ENCODE measurements at places on chromosomes 4 and X.
A peak's percentile ranks its signal among the peaks of the same experiment; 100 is the strongest.

DNA sequence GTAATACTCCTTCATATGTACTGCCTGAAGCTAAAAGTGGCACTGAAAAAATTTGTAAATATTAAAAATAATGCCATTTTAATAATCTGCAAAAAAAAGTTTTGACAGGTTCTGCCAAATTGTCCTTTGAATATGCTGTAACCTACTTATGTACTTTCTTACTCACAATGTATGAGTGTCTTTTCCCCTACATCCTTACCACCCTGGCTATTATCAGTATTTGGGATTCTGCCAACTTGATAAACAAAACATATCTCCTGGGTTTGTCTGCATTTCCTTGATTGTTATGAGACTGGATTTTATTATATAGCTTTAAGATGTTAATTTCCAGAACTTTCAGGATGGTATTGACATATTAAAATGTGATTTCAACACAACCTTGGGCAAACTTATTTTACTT is 187.9 kb downstream of the CHM start:
- peak; percentile 2 for DNase-seq

DNA sequence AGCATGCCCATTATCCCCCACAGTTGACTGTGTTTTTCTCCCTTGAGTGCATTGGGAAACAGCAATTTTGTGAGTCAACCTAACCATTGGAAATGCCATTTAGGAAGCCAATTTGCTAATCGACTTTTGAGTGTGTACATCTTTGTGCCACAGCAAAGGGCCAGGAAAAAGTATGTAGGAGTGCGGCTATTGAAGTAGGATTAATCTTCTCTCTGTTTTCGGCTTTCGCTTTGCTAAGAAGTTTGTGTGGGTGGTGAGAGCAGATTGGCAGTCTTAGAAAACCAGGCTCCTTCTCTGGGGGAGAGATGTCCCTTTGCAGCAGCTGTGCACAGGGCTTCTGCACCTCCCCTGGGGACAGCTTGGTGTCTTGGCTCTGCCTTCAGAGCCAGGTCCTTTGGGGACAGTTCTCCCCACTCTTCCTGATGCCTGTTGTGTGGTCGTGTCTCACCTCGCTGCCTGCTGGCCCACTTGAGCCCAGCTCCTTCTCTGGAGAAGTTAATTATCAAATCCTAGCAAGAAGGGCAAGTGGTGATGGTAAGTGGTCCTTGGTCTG is 74.5 kb downstream of the GEMIN8 start:
- DNase-seq = no peak

GRCh38 chrX:13750204-13750603 is 15.7 kb downstream of the OFD1 start:
- DNase-seq = peak; percentile 36

GRCh38 chr4:38663090-38663800 is 754 bp upstream of the KLF3 start:
- DNase-seq = no peak

DNA sequence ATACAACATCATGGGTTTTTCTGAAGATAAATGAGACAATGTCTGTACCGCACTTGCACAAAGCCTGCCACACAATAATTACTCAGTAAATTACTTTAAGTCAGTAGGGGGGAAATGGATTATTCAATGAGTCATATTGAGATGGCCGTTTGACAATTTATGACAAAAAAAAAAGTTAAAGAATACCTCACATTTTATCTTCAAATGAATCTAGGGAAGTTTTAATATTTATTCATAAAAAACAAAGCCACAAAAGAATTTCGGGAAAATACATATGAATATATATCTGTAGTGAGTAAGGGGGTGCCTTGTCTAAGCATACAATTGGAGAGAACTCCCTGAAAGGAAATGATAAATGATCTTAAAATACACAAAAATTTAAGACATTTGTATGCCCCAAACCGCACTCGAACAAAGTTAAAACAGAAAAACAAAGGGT is 197.0 kb upstream of the SLC7A11 start:
- peak; percentile 19 for DNase-seq

- DNase-seq = peak; percentile 89
Observed at GRCh38 chrX:151970661-151971060, 3.8 kb downstream of the GABRE start.

GRCh38 chr4:26992657-26993361 is 132.2 kb downstream of the STIM2 start:
- DNase-seq = peak; percentile 84

GRCh38 chr4:55358246-55358645 is 12.2 kb downstream of the SRD5A3 start:
- no peak for DNase-seq

- peak; percentile 6 for DNase-seq
Observed at GRCh38 chrX:132636080-132636479, 147.2 kb upstream of the MBNL3 start.

DNA sequence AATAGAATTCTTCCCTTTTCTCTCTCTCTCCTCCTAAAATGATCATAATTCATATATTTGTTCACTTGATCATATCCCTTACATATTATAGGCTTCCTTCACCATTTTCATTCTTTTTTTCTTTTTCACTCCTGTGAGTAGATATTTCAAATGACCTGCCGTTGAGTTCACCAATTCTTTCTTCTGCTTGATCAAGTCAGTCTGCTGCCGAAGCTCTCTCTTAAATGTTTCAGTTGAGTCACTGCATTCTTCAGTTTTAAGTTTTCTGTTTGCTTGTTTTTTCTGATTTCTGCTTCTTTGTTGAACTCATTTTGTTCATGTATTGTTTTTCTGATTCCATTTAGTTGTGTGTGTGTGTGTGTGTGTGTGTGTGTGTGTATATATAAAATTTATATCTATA is 354.3 kb downstream of the GPAT3 start:
- DNase-seq = peak; percentile 61

GRCh38 chr4:156006192-156006591 is 52.5 kb upstream of the CTSO start:
- DNase-seq = no peak

DNA sequence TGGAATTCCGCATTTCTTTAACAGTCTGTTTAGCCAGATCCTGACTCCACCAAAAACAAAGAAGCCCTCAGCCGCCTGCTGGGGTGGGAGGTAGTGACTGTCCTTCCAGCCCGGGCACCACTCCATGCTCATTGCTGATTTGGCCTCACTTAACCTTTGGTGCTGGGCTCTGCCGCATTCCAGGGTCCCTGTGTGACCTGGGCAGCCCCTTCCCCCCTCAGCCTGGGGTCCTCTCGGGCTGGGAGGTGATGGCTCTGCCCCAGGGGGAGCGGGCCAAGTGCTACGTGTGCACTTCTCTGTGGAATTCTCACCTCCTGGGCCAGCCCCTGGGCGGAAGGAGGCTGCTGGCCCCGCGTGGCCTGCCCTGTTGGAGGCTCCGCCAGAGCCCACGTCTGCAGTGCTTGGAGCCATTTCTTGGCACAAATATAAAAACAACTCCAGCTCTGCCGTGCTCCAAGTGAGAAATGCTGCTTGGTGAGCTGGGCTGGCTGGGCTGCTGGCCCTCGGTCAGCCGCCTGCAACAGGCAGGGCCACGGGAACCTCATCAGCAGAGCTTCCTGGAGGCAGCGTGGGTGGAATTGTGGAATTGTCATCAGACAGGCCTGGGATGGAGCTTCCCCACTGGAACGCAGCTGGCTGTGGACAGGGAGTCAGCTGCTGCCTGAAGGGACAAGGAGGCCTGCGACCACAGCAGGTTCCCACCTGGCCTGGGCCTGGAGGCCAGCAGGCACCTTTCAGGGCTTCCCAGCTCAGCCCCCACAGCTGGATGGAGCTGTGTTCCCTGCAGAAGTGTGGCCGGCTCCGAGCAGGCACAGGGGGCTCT is 66.0 kb downstream of the TRMT44 start:
- DNase-seq = peak; percentile 42

DNA sequence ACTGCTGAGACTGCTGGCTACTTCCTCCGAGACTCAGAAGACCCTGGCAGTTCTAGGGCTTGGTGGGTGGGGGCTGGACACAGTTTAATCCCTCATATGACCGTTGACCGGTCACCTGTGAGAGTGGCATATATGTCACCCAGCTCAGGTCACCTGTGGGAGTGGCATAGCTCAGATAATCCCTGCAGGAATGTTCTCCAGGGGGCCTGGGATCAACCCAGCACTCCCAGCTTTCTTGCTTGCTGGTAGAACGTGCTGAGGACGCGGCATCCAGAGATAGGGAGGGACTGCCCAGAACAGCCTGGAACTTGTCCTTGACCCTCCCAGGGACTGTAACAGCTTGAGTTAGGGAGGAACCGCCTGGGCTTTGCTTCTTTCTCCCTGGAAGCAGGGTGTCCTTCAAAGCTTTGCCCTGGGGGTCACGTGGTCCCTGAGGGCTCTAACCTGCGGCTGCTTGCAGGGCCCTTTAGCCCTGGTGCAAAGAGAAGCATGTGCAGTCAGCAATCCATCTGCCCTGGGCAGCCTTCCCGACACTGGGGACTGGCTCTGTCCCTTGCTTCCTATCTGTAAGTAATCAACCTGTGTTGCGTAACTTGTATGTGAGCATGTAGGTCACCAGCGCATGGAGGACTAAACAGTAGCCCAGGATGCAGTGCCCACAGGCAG is 55.3 kb downstream of the ZFYVE28 start:
- no peak for DNase-seq

DNA sequence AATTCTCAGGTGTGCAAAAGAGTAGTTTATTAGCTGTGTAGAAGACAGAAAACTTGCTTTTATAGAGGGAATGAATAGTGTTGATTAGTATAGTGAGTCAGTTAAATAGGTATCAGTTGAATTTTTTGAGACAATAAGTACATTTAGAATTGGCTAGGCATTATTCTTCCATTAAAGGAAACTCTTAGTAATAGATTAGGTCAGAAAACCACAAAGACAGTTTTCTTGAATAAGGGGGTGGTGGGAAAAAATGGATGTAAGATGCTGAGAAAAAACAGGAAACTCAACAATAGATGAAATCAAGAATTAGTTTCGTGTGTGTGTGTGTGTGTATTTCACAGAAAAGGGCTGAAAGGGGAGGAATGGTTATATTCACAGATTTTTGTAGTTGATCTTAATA is 16.8 kb downstream of the CD38 start:
- no peak for DNase-seq

DNA sequence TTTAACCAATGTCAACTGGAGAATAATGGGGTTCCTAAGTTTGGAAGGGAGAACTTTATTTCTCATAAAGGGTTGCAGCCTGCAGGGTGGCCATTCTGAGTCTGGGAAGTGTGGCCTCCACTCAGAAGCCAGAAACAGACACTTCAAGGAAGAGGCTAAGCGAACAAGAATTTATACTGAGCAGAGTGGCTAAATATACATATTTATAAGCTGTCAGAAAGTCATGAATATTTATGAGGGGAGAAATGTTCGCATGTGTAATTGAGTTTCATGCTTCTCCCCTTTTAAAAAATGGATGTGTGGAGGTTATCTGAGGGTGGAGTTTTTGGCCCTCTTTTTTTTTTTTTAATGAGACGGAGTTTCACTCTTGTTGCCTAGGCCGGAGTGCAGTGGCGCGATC is 78.1 kb upstream of the PLAC8 start:
- DNase-seq = no peak

GRCh38 chrX:130995439-130995838 is 62.7 kb upstream of the ARHGAP36 start:
- no peak for DNase-seq

GRCh38 chr4:24470666-24471485 is 113.5 kb downstream of the DHX15 start:
- peak; percentile 54 for DNase-seq

DNA sequence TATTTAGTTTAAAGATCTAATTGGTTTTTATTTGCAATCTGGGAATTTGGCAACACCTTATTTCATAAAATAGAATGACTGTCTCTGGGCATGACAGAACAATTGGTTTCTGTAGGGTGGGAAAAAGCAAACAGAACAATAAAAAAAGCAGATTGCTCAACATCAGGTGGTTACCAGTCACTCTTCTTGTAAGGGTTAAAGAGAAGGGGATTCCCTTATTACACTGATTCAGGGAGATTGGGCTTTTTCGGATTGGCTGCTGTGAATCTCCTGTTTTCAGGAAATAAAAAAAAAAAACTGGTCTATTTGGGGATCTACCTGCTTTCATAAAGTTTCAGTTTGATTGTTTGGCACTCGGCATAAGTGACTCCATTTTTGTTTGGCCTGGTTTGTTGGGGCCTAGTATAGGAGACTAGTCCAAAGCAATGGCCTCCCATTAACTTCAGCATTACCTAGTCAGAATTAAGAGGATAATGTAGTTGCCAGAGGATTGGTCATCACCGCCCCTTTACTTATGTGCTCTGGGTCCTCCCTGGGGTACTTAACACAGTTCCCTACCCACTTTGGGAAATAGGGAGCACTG is 380.5 kb downstream of the IDS start:
- no peak for DNase-seq

- peak; percentile 48 for DNase-seq
Observed at GRCh38 chr4:110867981-110868720, 245.3 kb upstream of the PITX2 start.

- no peak for DNase-seq
Observed at GRCh38 chrX:148270499-148270898, 229.9 kb upstream of the AFF2 start.

GRCh38 chrX:113522814-113523213 is 682.2 kb upstream of the AMOT start:
- DNase-seq = peak; percentile 33

DNA sequence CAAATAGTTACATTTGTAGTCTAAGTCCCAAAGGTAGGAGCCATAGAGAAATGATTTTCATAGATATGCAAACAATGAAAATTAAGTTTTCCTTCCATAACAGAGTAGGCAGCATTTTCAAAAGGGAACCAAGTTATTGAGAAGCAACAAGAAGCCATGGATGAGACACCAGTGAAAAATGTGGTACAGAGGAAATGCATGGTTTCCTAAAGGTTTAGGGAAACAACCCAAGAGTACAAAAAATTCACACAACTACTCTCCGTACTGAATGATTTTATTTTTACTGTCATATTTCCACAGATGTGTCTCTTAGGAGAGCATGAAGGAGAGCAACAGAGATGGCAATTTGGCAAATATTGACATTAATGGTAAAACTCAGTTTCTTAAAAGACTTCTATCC is 1408.9 kb upstream of the PCDH7 start:
- peak; percentile 66 for DNase-seq

- DNase-seq = no peak
Observed at GRCh38 chrX:375181-376036, 11.3 kb downstream of the PPP2R3B start.

GRCh38 chr4:78250500-78250899 is 193.4 kb downstream of the FRAS1 start:
- DNase-seq = no peak

DNA sequence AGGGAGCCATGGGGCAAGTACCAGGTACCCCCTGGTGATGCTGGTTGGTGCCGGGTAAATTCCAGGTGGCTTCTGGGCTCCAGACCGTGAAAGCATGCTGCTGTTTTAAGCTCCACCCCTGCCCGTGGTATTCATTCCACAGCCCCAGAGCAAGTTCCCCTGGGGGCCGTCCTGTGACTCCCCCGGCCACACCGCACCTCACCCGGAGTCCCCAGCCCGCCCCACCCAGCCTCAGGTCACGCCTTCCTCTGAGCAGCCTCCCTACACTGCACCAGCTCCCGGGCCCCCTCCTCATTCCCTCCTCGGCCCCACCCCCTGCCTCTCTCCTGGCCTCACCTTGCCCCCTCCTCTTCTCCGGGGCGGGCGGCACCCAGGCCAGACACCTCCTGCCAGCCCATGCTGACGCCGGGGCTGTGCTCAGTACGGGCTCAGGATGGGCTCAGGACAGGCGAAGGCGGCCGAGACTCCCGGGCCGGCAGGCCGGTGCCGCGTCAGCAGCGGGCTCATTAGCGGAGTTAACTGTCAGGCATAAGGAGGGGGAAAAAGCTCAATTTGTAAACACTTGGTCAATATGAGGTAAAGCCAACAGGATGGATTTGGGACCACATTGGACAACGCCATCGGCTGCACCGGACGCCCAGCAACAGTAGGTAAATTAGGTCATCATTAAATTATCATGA is 127.4 kb downstream of the FAM53A start:
- no peak for DNase-seq

GRCh38 chrX:25721564-25721963 is 416.6 kb upstream of the MAGEB18 start:
- DNase-seq = peak; percentile 11

All from iris pigment epithelial cell (primary cell).